ENCODE measurements at places on chromosomes 12 and 14.
A peak's percentile ranks its signal among the peaks of the same experiment; 100 is the strongest.

DNA sequence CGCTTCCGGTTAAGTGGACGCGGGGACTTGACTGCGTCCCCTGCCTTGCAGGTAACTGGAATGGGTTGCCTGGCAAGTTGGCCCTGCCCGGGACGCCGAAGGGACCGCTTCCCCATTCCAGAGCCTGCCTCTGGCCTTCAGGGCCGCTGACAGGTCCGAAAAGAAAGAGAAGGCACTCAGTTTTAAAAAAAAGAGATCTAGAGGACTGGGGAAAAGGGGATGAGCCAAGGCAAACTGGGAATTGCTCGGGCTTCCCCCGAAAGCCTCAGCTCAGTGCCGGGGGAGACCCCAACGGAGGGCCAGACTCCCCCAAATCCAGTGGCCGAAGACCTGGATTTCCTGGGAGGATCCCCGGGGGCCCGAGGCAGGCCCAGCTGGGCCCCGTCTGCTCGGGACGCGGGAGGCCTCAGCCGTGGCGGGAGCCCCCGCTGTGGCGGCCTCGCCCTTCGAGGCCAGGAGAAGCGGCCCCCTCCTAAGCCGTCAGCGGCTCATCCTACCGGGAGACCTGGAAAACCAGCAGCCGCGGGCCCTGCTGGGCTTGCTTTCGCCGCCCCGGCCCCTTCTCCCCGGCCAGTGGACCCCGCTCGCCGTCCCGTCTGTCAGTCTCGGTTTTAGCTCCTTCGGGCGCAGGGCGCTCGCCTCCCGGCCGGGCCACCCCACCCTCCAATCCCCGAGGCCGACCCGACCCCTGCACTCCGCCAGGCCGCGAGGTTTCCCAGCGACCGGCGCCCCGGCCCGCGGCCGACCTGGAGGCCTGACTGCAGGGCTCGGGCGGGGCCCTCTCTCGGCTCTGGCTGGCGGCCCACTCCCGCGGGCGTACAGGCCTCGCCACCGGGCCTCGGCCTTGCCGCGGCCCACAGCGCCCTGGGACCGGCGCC, 12.5 kb downstream of the OTX2 start:
- no peak for DNase-seq

- DNase-seq: no peak
These were observed 21.0 kb upstream of the ACSM4 start for GRCh38 chr12:7282844-7283243.

DNA sequence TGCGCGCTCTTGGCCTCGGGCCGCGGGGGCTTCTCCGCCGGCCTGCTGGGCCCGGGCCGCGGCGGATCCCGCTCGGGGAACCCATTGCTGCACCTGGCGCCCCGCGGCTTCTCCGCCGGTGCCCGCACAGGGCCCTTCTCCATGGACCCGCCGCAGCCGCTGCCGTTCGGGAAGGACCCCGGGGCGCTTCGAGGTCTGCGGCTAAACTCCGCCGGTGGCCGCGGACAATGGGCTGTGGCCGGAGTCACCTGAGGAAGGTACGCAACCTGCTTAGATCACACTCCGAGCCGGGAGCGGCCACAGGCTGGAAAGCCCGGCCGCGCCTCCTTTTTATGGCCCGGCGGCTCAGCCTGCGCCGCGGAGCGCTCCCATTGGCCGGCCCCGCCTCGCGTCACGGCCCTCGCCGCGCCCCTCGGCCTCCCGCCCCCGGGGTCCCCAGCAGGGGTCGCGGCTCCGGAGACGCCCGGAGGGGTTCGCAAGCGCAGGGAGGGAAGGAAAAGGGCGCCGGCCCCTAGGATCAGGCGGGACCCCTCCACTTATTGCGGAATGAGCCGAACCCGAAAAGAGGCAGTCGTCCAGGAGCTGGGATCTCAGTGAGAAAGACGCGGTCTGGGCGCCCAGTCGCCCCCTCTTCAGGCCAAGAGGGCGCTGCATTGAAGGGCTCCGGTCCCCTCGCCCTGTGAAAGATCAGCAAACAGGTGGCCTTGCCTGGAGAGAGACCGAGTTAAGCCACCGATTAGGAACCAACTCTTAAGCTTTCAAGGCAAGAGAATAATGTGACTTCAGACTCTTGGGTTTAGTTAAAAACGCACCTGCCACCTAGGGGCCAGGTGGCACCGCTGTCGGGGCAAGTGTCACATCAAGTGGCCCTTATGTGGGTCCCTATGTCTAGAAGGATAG, at the start of gene GCH1:
Gene GCH1 (minus strand): TSS at position 306 of the 900 bp plus-strand sequence. CDS start 163 bp downstream, at position 143.
- peak; percentile 66 for DNase-seq

DNA sequence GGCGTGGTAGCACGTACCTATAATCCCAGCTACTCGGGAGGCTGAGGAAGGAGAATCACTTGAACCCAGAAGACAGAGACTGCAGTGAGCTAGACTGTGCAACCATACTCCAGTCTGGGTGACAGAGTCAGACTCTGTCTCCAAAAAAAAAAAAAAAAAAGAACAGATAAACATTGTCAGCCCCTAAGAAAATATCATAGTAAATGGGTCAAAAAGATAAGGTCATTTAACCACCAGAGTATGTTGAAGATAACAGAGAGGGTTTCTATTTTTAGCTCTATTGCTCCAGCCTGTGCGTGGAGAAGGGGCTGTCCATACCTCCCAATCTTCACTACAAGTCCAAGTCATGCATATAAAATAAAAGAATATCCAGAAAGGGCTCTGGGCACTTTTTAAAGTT, 15.4 kb downstream of the LGMN start:
- DNase-seq: no peak

GRCh38 chr12:76307083-76307482, 41.1 kb downstream of the BBS10 start:
- no peak for DNase-seq

DNA sequence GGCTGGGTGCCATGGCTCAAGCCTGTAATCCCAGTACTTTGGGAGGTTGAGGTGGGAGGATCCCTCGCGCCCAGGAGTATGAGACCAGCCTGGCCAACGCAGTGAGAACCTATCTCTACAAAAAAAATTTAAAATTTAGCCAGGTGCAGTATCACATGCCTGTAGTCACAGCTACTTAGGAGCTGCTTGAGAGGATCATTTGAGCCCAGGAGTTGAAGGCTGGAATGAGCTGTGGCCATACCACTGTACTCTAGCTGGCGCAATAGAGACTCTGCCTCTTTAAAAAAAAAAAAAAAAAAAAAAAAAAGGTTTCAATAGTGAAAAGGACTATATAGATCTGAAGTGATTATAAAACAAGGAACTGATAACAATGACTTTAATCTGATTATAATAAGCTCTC, 13.5 kb downstream of the PSMA3 start:
- DNase-seq: no peak

DNA sequence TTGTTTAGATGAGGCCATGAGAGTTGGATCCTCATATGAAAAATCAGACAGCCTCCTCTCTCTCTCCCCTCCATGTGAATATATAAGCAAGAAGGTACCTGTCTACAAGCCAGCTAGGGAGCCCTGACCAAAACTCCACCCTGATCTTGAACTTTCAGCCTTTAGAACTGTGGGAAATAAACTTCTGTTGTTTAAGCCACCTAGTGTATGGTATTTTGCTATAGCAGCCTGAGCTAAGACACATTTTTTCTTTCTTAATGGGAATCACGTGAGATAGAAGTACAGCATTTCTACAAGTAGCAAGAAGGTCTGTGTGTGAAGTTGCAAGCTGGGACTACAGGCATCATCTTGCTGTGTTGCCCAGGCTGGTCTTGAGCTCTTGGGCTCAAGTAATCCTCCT, 16.3 kb upstream of the ABHD12B start:
- DNase-seq: no peak

DNA sequence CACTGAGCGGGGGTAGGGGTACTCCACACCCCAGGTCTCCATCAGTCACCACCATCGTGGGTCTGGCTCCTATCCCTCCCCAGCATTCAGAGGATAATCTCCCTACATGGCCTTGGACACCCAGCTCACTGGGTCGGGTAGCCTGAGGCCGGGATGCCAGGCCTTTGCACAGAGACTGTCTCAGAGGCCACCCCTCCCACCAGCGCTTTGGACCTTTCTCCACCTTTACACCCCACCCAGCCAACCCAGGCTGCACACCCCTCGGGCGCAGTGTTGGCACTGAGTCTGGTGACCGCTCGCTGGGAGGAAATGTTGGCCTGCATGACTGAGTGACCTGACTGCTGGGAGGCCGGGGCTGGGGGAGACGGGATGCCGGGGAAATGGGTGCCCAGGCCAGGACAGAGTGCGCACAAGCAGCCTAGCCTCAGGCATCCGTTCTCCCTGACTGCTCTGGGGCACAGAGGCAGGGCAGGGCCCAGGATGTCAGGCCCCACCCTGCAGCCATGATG, 10.6 kb upstream of the LBHD2 start:
- no peak for DNase-seq

GRCh38 chr12:15830538-15830937, 41.4 kb upstream of the EPS8 start:
- no peak for DNase-seq

GRCh38 chr12:46266382-46266791, 2.5 kb downstream of the SLC38A1 start:
- peak; percentile 33 for DNase-seq

- no peak for DNase-seq
These were observed 3.1 kb upstream of the LMO3 start for GRCh38 chr12:16608946-16609539.

- DNase-seq: peak; percentile 11
These were observed 14.1 kb upstream of the NUMB start for GRCh38 chr14:73472185-73473114.

- DNase-seq: no peak
These were observed 18.4 kb downstream of the ANO6 start for GRCh38 chr12:45234139-45234865.

All from effector memory CD8-positive, alpha-beta T cell (primary cell).